Amniotic epithelial cell (primary cell): ENCODE measurements at places on chromosomes 11 and 22.

DNA sequence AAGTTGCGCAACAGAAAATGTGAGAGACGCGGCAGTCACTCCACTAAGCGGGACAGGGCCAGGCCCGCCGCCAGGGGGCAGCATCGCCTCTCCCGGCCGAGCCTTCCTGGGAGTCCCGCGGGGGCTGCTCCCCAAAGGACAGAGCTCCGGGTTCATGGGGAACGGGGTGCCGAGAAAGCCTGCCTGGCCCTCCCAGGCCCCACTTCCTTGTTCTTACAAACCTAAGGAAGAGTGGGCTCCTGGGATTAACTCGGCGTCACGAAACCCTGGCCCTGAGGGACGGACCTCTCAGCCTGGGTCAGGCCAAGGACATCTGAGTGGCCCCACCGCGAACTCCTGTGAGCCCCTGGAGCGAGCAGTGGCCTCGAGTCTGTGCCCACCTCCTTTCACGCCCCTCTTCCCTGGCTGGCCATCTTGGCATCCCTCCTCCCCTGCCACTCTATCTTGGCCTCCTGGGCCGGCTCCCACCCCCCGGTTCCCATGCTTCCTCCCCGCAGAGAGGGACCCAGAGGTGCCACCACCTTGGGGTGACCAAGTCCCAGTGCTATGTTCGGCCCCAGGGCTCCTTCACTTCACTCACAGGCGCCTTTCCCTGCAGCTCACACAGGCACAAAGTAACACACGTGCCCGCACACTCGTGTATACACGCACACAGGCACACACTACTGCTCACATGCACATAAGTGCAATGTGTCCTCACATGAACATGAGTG is 99.9 kb upstream of the FGF3 start:
- peak; percentile 41 for DNase-seq

DNA sequence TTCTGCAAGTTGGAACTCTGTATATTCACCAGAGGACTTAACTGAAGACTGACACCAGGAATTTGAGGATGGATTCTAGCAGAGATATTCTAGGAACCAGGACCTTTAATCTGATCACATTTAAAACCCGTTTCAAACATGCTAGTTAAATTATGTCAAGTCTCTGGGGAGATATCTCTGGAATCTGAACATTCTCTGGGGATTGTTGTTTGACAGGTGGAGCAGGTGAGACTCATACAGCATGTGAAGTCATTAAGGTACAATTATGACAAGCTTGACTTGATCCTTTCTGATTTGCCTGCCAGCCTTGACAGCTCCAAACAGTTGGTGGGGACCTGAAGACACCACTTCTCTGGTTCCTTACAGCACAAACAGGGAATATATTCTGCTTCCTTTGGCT is 100.3 kb downstream of the FAT3 start:
- DNase-seq: no peak

DNA sequence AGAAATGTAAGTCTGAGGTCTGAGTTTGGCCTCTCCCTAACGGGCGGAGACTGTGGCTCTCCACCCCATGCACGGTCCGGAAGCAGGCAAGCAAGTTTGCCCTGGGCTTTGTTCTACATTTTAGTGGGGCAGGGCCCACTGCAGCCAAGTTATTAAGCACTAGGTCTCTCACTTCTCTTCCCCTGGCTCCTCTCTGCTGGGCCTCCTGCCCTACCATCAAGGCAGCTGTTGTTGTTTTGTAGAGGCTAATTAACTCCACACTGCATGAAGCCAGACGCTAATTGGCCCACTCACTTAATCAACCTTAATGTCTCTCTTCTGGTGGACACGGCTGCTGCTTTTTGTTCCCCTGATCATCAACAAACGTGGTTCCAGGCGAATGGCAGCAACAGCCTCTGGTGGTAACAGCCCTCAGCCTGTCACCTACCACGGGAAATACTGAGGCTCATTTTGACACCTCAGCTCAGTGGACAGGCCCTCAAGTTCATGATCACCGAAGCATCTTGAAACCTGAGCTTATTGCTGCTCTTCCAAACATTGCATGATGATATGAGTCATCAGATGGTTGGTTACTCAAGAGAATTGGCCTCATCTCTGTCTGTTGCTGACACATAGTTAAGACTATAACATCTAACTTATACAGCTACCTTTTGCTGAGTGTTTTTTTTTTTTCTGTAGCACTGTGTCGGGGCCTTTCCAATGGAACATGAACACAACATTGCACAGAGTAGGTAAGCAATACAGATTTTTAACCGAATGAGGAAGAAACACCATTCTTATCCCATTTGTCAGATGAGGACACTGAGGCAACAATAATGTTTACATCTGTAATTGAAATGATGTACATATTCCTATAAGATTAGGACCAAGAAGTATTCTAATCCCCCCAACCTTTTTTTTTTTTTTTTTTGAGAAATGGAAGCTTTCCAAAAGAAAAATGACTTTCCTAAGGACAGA is 20.8 kb upstream of the LMO2 start:
- peak; percentile 93 for DNase-seq

DNA sequence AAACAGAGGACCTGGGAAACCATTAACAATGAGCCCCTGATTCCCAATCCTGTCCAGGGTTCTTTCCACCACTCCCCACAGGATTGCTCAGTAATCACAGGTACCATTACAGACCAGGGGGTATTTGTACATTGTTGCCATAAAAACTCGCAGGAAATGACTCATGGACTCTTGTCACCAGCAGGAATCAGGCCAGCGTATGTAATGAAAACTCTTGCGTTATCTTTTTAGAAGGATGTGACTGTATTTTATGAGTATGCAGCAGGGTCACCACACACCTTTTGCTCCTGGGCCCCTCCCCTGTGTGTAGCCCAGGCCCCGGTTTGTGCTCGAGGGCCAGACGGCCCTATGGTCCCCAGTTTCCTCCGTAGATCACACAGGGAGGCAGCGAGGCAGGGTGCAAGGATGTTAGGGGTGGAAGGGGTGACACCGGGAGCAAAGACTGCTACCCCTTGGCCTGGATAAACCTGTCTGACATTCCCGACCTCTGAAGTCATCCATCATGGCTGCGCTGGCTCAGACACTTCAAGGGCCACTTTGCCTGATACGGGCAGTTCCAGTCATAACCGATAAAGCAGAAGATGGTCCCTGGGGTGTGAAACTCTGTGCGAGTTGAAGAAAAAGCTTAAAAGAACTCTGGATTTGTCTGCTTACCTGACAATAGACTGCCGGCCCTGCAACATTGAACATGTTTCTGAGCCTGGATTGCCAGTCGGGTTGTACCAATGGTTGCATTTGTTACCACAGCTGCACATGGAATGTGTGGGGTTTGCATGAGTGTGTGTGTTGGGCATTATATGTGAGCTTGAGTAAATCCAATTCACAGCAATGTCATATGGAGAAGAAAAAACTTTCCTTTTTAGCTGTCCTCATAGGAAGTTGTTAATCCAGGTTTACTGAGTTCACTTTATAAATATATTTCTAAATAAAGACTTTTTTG is 56.9 kb downstream of the MICAL2 start:
- peak; percentile 92 for DNase-seq

DNA sequence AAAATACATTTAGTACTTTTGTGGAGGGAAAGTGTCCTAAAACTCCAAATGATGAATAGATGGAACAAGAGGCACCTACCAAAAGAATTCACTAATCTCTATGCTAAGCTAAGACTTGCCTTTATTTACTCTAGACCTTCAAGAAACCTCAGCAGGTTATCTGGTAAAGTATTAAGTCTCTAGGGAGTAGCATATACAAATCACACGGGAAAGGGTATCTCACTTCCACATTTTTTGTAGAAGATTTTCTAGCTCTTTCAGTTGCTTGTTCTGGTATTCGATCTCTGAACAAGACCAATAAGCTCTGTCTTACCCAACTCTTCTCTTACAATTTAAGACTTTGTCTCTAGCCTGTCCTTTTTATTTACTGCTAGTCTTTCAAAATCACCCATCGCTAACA is 18.1 kb upstream of the CADM1 start:
- DNase-seq: no peak

DNA sequence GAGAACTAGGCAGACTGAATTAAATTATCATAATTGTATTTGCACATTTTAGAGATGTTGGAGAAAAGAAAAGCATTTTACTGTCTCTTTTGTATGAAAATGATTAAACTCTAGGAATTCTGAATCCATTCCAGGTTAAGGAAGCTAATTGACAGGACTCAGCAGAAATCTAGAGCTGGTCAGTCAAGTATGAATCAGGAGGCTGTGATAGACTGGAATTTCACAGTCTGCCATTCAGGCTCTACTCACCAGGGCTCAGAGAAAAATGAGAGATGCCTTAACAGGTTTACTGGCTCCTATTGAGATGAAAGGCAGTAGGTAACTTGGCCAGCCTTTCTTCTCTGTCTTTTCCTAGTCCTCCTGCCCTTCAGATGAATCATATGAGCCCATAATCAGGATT is 693.9 kb upstream of the CHORDC1 start:
- DNase-seq: no peak

- DNase-seq: no peak
Measured at GRCh38 chr11:66072518-66072917, 2.4 kb downstream of the PACS1 start.

DNA sequence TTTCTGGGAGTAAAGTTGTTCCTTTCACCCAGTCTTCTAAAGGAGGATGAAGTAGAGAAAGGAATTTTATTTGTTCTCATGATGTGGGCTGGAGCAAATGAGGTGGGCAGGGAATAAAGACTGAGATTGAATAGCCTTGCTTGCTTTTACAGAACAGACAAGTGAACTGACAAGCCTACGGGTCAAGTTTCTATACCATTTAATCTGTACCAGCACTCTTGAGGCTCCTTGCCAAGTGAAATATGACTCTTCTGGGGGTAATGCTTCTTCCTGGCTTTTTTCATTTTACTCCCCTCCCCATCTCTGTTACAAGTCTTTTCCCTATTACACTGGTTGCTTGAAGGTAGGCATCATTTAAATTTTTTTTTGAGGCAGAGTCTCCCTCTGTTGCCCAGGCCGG is 54.8 kb downstream of the CSTPP1 start:
- DNase-seq: no peak
